Umbilical cord (tissue), 2 donors: ENCODE measurements at places on chromosomes 7 and 10. TPM values are rescaled to one million over a fixed set of nuclear protein-coding genes. Genes with fewer than 3 reads are reported as not detected.

The PPP1R17 gene
- total RNA-seq = 0.96 TPM

The ATOH7 gene
- total RNA-seq = not detected

The FXYD4 gene
- not detected for total RNA-seq

The CD36 gene
- 34.4 TPM for total RNA-seq

The PRSS2 gene
- total RNA-seq = not detected

The EIF5AL1 gene
- 0.48 TPM for total RNA-seq

The CCDC146 gene
- 16.6 TPM for total RNA-seq

The CHRM2 gene
- total RNA-seq = 7.5 TPM

The FGFBP3 gene
- 1.2 TPM for total RNA-seq

The CCDC136 gene
- total RNA-seq = 6.0 TPM

The SCIN gene
- 3.6 TPM for total RNA-seq

The BICC1 gene
- 12.8 TPM for total RNA-seq

The GSAP gene
- 9.9 TPM for total RNA-seq

The MACC1 gene
- total RNA-seq = 3.1 TPM

The CLEC5A gene
- 10.8 TPM for total RNA-seq

The OPN4 gene
- total RNA-seq = 0.48 TPM

The GATA3 gene
- total RNA-seq = 1.9 TPM

The PRKCQ gene
- 2.4 TPM for total RNA-seq

The GARIN1A gene
- total RNA-seq = 0.72 TPM

The ECHDC3 gene
- 0.48 TPM for total RNA-seq

The LIPF gene
- total RNA-seq = 5.5 TPM

The PRSS37 gene
- total RNA-seq = 0.72 TPM

The SPDYE16 gene
- total RNA-seq = 3.6 TPM

The SUMF2 gene
- total RNA-seq = 104 TPM

The OR9A2 gene
- not detected for total RNA-seq

The ZNF804B gene
- total RNA-seq = 7.7 TPM

The PNLIPRP1 gene
- total RNA-seq = 2.9 TPM

The ARHGAP19 gene
- 15.2 TPM for total RNA-seq

The BMPER gene
- total RNA-seq = 83.3 TPM

The RET gene
- 4.3 TPM for total RNA-seq

The SEMA3A gene
- total RNA-seq = 10.4 TPM

The RAB11FIP2 gene
- total RNA-seq = 121 TPM

The AMPH gene
- total RNA-seq = 2.4 TPM
